ENCODE measurements at places on chromosomes 12 and 14. TPM values are rescaled to one million over a fixed set of nuclear protein-coding genes. Genes with fewer than 3 reads are reported as not detected.

IL22 gene
- not detected for total RNA-seq

CPNE6 gene
- total RNA-seq, result not detected

PTPRB gene
- total RNA-seq, result 0.60 TPM

SVOP gene
- total RNA-seq, result not detected

BDKRB1 gene
- total RNA-seq, result 0.68 TPM

SSTR1 gene
- total RNA-seq, result 0.23 TPM

MYO1A gene
- not detected for total RNA-seq

PMCH gene
- not detected for total RNA-seq

SLC24A4 gene
- total RNA-seq, result not detected

CMA1 gene
- total RNA-seq, result not detected

RPGRIP1 gene
- total RNA-seq, result 0.12 TPM

GALNT4 gene
- 5.9 TPM for total RNA-seq

ALKBH2 gene
- total RNA-seq, result 22.0 TPM

HNRNPA1 gene
- total RNA-seq, result 412 TPM

KERA gene
- not detected for total RNA-seq

CCND2 gene
- 23.9 TPM for total RNA-seq

HOTAIR gene
- total RNA-seq, result not detected

CDKN1B gene
- 31.8 TPM for total RNA-seq

C3AR1 gene
- not detected for total RNA-seq

Data from pericardium fibroblast (primary cell).